ENCODE measurements at places on chromosomes 5 and 9. TPM values are rescaled to one million over a fixed set of nuclear protein-coding genes. Genes with fewer than 3 reads are reported as not detected.

Gene ACOT12
- total RNA-seq, result not detected

Gene NMUR2
- total RNA-seq, result 0.24 TPM

Gene CTXN3
- not detected for total RNA-seq

Gene PCDHA9
- not detected for total RNA-seq

Gene IGFBPL1
- total RNA-seq, result not detected

Gene KCNV2
- not detected for total RNA-seq

Gene IFNA21
- total RNA-seq, result not detected

Gene NOP16
- 14.0 TPM for total RNA-seq

Gene ADRB2
- 0.65 TPM for total RNA-seq

Gene GCNT4
- 0.32 TPM for total RNA-seq

Gene PCDHA5
- total RNA-seq, result not detected

Gene SNCAIP
- 2.6 TPM for total RNA-seq

Gene GLRA1
- total RNA-seq, result not detected

Gene GTF3C4
- 11.4 TPM for total RNA-seq

Gene BAAT
- total RNA-seq, result 0.13 TPM

Gene SHOC1
- total RNA-seq, result not detected

Gene FABP6
- not detected for total RNA-seq

Gene OTULINL
- 4.8 TPM for total RNA-seq

Gene SLC27A6
- total RNA-seq, result 1.6 TPM

Gene CAMK2A
- total RNA-seq, result 0.80 TPM

Gene SGCD
- total RNA-seq, result 7.0 TPM

Gene SPATA31C1
- not detected for total RNA-seq

Gene SPINK5
- total RNA-seq, result not detected

Gene CORO2A
- 0.32 TPM for total RNA-seq

Gene IFNB1
- total RNA-seq, result not detected

Measured in epithelial cell of alveolus of lung (primary cell).